NCI-H446 treated with DMSO at 0.1 percent for 48 hours (cell line): ENCODE measurements at places on chromosomes 12 and 14.

DNA sequence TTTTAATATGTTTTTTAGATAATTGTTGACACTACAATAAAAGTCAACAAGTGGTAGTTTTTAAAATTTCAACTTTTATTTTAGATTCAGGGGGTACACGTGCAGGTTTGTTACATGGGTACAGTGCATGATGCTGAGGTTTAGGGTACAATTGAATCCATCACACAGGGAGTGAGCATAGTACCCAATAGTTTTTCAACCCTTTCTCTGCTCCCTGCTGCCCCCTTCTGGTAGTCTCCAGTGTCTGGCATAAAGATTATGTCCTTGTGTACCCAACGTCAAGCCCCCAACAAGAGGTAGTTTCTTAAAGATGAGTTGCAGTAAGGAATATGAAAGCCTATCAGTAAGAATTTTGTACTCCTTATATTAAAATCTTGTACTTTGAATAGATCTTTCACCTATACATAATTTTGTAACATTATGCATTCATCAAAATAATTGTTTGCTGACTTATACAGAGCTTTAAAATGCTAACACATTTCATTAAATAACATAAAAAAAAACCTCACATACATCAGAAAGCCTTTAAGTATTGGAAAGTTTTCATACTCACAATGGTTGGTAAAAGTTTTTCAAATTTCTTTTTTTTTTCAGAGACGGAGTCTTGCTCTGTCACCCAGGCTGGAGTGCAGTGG, 5.4 kb upstream of the RALGAPA1 start:
- DNase-seq: peak; percentile 21

DNA sequence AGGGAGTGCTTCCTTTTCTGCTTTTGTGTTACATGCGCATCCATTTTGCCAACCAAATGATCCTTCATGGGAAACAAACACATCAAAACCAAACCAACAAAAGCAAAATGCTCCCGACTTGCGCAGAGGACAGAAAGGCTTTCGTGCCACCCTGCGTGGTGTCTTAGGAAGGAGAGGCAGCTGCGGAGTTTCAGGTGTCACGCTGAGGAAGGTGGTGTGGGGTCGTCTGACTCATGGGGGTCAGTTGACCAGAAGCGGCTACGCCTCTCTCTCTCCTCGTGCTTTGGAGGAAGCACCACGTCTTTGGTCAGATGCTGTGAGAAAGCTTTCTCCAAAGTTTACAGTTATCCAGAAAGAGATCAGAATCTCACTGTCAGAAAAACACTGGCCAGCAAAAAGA, 7.9 kb downstream of the EMP1 start:
- DNase-seq: no peak

DNA sequence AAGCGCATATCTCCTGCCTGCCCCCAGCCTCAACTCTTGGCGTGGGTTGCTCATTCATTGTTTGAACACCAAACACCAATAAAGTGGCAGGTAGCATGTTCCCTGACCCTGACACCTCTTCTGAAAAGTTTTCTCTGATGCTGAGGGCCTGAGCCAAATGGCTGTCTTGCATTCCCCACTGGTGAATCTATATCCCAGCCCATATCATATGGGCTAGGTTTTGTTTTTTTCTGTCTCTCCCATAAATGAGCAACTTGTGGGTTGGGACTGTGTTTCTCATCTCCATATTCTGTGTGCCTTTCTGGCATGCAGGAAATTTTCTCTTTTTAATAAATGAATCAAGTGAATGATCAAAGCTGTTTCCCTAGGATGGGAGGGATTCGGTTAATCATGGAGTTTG, 5.0 kb downstream of the MYO1A start:
- DNase-seq: no peak

DNA sequence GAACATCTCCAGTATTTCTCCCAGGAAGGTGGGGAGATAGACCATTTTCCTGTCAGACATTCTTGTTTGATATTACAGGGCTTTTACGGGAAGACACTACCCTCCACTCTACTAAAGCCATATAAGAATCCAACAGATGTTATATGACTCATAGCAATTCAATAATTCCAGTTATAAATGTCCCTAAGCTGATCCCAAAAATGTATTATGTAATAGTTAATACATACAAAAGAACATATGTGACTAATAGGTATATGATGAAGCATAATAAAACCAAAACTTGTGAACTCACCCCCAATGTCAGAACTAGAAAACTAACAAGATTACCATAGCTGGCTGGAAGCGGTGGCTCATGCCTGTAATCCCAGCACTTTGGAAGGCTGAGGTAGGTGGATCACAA, 84.2 kb downstream of the EFCAB11 start:
- no peak for DNase-seq

- DNase-seq: no peak
Observed at GRCh38 chr12:98730412-98730811, 85.3 kb downstream of the APAF1 start.

- no peak for DNase-seq
Observed at GRCh38 chr14:89340200-89341181, 76.5 kb downstream of the FOXN3 start.

GRCh38 chr12:54166567-54167499, 22.0 kb downstream of the SMUG1 start:
- DNase-seq: no peak

DNA sequence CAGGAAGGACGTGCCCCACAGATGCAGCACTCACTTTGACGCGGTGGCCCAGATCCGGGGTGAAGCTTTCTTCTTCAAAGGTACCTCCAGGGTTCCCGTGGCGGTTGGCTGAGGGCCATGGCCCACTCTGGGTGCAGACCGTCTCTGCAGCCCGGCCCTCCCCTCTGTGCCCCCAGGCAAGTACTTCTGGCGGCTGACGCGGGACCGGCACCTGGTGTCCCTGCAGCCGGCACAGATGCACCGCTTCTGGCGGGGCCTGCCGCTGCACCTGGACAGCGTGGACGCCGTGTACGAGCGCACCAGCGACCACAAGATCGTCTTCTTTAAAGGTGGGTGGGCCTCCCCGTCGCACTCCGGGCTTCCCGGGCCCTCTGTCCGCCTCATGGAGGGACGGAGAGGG, 16.9 kb downstream of the MMP17 start:
- DNase-seq: no peak

DNA sequence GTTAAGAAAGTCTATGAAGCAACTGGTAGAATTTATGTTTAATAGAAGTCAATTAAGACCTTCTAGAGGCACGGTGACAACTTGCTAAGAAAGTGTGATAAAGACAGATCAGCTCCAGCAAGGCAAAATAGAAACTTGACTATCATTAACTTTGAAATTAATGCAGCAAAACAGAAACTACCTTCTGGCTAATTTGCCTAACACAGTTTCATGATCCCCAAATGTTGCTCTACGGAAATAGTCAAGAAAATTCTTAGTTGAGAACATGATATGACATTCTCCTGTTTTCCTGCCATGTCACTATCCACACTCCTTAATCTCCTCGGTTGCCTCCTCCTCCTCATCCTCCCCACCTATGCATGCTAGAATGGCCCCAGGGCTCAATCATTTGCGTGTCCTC, 4.2 kb downstream of the DENND5B start:
- no peak for DNase-seq

DNA sequence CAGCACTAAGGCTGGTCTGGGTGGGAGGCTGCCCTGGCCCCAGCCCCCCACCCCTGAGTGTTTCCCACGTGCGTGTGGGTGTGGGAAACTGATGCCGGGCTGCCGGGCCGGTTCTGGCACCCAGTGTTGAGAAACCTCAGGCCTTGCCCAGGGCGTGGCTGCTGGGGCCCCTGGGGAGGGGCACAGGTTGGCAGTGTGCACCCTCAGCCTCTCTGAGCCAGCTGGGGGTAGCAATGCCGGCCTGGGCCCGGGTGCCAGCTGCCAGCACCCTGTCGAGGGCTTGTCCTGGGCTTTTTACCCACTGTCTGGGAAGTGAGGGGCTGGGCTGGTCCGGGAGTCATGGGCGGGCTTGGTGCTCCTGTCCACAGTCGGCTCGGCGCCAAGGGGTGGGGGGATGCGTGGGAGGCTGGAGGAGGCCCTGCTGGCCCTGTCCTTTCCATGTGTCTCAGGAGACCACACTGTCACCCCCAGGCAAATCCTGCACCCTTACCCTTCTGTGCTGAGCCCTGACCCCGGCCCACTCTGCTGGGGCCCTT, 15.7 kb downstream of the ASPG start:
- DNase-seq: no peak

DNA sequence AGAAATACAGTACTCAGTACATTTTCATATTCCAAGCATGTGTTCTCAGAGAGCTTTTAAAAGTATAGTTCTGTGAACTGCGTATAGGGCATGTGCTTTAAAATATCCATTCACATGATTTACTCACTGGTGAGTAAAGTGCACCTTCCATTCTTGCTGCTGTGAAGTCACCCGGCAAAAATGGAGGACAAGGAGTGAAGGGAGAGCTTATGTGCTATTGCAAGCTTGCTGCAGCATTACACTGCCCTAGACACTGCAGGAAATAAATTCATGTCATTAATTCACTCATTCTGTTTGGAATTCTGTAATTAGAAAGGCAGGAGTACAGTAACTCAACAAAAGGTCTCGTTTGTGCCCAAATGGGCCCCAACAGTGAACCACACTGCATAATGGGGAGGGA, 347.8 kb downstream of the PRKD1 start:
- no peak for DNase-seq

GRCh38 chr14:63204407-63205043, at the start of gene RHOJ:
Gene RHOJ (plus strand): TSS chr14:63204443. CDS start chr14:63204870, 427 bp downstream.
- DNase-seq: no peak

- no peak for DNase-seq
Observed at GRCh38 chr14:24032727-24033418, 18.9 kb upstream of the CARMIL3 start.

- DNase-seq: no peak
Observed at GRCh38 chr14:51079489-51079888, 15.4 kb downstream of the TRIM9 start.

- no peak for DNase-seq
Observed at GRCh38 chr14:48575772-48576171, 900.4 kb upstream of the MDGA2 start.

GRCh38 chr12:111596985-111597830, 1.9 kb downstream of the ATXN2 start:
- DNase-seq: no peak

GRCh38 chr12:112665958-112666357, 125.6 kb upstream of the RPH3A start:
- no peak for DNase-seq

DNA sequence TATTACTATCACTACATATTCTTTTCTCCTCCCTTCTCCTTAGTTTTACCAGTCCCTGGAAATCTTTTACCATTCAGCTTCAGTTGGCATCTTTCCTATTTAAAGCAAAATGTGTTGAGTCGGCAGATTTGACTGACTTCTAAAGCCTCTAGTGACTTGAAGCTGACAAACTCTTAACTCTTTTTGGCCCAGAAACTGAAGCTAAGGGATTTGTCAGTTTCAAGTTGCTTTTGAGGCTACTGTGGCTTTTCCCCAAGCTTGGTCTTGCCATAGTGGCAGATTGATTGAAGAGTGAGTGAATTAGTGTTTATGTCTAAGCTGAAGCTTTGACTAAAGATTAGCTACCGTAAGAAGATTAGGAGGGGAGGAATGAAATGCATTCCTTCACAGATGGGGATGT, 104.0 kb downstream of the ETNK1 start:
- DNase-seq: no peak

DNA sequence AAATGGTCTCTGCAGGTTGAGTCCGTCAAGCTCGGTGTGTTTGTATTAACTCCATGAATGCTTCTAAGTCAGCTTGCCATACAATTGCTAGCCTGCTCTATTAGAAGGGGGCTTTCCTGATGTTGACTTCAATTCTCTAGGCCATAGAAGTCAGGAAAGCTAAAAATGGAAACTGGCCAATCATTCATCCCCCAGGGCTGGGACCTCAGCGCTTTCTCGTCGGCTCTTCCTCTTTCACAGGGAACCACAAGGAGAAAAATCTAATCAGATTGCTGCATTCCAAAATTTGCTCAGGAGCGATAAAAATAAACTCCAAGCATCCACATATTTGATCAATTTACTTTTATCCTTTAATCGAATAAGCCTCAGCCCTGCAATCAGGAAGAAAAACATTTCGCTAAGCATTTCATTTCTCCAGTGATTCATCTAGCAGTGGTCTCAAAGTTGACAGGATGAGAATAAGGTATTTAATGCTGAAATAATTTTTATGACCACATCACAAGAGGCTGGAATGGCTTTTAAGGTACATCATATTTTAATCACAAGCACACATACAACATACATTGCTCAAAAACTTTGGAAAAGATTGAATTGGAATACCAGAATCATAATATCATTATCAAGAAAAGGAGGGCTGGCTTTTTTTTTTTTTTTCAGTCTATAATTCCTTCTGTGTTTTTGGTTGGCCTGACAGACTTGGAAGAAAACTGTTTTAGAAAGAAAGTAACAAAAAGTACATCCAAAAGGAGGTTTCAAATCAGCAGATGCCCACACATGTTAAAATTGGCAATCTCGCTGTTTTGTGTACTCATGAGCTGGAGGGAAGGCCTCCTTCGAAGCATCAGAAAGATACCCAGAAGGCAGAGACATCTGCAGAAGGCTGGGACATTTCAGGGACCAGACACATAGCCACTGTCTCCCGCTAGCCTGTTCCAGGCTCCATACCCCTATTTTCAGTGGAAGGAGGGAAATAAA, 316.3 kb downstream of the NUAK1 start:
- no peak for DNase-seq

- DNase-seq: no peak
Observed at GRCh38 chr14:64060648-64061096, 207.9 kb downstream of the SYNE2 start.

GRCh38 chr12:87413784-87414183, 615.4 kb downstream of the C12orf50 start:
- DNase-seq: peak; percentile 67

DNA sequence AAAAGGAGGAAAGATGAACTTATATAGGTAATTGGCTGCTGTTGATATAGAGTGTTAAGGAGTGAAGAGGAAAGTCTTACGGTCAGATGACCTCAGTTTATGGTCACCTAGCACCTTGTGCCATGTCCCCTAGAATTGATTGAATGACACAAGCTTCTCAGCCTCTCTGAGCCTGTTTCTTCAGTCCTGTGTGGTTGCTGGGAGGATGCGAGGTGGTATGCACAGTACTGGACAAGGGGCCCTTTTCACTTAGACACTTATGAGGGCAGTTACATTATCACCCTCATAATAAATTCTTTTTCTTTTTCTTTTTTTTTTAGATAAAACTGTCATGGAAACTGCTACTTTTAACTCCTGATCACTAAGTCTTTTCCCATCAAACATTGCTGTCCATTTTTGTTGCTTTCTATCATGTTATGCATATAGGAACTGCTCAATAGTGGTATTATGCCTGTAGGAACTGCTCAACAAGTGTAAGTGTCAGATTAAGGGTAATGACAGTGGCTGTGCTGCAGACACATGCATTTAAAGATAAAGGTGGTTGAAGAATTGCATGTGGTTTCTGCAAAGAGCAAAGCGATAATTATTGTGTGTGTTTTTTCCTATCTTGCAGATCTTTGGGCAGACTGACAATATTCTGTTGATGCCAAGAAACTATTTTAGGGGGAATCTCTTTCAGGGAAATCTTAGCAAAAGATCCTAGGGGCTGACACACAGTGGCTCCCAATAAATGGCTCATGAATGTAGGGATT, 11.6 kb downstream of the ANO6 start:
- no peak for DNase-seq

DNA sequence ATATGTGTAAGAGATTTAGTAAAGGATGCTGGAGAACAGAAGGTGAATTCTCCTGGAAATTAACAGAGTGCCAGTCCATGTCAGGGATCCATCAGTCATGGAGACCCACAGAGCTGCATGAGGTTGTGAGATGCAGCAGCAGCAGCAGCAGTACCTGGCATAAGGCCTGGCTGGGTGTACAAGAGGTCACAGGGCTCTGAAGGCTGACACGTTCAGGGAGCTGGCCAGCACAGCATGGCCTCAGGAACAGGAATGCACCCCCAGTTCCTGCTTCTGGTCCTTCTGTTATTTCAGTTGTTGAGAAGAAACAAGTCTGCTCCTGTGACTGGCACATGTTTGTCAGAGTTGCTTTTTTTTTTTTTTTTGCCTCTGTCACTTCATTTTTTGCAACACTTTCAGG, 210.8 kb downstream of the CNTN1 start:
- no peak for DNase-seq
